HFFc6 (cell line): ENCODE measurements at places on chromosomes 6 and 20. TPM values are rescaled to one million over a fixed set of nuclear protein-coding genes. Genes with fewer than 3 reads are reported as not detected.

DNA sequence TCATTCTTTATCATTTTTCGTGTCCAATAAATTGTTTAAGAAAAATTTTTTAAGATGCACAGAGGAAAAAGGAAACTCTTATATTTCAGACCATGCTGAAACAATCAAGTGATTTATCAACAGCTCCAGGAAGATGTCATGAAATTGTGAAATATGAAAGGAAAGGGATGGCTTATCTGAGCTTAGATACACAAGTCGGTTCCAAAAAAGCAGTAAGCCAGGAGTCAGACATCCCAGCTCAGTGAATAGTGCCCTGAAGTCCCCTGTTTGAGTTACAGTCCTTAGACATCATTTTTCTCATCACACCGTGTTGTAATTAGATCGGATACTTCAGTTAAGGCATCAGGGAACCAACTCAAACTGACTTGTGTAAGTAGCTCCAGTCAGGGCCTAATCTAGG is 91.0 kb upstream of the SSTR4 start:
- H3K36me3 ChIP-seq: no peaks in the 10 kb centered on the region
- no peak overlapping the region for H3K4me3 ChIP-seq

DNA sequence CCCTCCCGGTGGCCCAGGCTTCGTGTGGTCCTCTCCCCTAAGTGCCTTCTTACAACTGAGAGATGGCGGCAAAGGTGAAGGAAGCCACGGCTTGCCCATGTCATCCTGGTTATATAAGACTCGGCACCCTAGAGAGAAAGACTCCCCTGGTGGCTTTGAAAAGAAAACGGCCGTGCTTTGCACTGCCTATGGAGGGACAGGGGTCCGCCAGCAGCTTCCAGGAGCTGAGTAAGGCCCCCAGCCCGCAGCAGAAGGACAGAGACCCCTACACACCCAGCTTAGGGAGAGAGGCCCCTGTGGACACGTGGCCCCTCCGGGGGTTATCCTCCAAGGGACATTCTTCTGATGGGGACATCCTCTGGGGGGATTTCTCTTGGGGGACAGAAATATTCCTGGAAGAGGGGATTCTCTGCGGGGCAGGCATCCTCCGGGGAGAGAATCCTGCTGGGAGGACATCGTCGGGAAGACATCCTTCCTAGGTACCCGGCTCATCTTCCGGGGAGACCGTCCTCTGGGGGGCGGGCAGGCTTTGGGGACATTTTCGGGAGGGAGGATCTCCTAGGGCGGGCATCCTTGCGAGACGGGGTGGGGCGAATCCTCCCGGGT is 511 bp upstream of the OGFR start:
- no peaks in the 10 kb centered on the region; the same call in none of the 2 replicates for H3K27me3 ChIP-seq
- peak overlapping the region; percentile 83 for H3K4me3 ChIP-seq
- H3K4me1 ChIP-seq: peaks cover 21% of the 10 kb centered on the region

DNA sequence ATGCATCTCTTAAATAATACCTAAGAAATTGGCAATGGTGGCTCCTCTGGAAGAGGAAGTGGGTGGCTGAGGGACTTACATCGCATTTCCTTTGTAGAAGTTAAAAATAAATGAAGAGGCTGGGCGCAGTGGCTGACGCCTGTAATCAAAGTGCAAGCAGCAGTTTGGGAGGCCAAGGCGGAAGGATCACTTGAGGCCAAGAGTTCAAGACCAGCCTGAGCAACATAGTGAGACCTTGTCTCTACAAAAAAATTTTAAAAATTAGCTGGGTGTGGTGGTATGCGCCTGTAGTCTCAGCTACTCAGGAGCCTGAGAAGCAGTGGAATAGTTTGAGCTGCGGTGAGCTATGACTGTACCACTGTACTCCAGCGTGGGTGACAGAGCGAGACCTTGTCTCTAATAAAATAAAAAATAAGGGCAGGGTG is 12.2 kb upstream of the NCOA3 start:
- H3K36me3 ChIP-seq: no peaks in the 10 kb centered on the region
- peaks cover 19% of the 10 kb centered on the region for H3K4me1 ChIP-seq
- no peaks in the 10 kb centered on the region for H3K27me3 ChIP-seq
- no peak overlapping the region for H3K27ac ChIP-seq
- DNase-seq: no peak

DNA sequence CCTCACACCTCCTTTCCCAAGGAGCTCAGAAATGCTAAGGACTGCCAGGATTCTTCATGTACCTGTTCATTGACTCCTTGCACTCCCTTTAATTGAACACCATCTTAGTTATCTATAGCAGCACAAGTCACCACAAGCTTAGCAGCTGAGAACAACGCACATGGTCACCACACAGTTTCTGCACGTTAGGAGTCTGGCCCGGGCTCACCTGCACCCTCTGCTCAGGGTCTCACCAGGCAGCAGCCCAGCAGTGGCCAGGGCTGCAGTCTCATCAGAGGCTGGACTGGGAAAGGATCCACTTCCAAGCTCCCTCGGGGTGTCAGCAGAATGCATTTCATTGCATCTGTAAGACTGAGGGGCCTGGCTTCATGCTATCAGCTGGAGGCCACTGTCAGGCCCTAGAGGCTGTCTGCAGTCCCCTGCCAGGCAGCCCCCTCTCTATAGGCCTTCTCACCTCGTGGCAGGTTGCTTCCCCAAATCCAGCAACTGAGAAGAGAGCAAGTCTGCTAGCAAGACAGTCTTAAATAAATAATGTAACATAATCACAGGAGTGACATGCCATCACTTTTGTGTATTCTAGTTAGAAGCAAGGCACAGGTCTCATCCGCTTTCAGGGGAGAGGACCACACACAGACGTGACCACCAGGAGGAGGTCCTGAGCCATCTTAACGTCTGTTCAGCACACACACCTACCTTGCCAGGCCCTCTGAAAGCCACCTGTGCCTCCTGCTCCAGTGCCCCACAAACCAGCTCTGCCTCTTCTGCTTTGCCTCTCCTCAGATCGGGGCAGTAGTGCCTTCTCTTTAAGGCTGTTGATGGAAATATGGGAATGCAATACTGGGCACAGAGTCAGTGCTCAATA is 165.2 kb upstream of the CST7 start:
- H3K4me1 ChIP-seq: peaks cover 18% of the 10 kb centered on the region
- H3K27me3 ChIP-seq: peaks cover 6% of the 10 kb centered on the region
- no peak for DNase-seq

DNA sequence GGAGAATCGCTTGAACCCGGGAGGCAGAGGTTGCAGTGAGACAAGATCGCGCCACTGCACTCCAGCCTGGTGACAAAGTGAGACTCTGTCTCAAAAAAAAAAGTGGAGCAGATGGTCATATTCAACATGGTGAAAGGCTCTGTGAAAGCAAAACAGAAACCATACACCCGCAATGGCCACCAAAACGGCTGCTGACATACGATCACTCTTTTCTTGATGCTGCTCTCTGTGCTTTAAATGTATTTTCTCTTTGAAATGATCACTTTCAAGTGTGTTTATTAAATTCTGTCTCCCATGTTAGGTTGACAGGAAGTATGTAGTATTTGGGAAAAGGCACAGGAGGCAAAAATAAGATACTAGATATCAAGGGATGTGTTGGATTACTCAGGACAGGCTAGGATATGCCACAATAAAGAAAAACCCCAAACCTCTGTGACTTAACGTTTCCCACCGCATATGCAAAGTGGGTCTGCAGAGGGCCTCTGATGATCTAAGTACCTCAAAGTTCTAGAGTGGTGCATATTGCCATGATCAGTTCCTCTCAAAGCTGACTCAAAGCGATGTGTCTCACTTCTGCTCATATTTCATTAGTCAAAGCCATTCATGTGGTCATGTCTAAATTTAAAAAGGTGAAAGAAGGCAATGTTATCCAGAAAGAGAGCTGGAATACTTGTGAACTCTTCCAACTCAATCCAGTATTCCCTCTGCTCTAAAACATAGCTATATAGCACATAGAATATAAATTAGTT is 155.1 kb upstream of the SOX4 start:
- no peak overlapping the region for H3K27ac ChIP-seq
- DNase-seq: no peak
- H3K4me1 ChIP-seq: no peaks in the 10 kb centered on the region
- no peaks in the 10 kb centered on the region for H3K36me3 ChIP-seq

DNA sequence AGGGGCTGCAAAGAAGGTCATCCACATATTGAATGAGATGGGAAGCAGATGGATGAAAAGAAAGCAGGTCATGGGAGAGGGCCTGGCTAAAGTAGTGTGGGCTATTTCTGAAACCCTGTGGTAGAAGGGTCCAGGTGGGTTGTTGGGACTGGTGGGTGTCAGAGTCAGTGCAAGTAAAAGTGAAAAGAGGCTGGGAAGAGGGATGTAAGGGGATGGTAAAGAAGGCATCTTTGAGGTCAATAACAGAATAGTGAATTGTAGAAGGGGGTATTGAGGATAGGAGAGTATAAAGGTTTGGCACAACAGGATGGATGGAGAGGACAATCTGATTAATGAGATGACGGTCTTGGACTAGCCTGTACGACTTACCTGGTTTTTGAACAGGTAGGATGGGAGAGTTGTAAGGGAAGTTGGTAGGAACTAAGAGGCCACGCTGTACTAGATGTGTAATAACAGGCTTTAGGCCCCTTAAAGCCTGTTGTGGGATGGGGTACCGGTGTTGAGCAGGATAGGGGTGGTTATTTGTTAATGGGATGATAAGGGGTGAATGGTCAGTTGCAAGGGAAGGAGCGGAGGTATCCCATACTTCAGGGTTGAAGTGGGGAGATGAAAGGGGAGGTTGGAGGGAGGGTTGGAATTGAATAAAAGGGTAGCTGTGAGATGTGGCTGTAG is 748.9 kb upstream of the ADGRB3 start:
- H3K36me3 ChIP-seq: no peaks in the 10 kb centered on the region; the same call in 1 of the 2 replicates
- H3K27ac ChIP-seq: no peak overlapping the region

- no peaks in the 10 kb centered on the region for H3K36me3 ChIP-seq
- no peaks in the 10 kb centered on the region; the same call in 1 of the 2 replicates for H3K27me3 ChIP-seq
- H3K27ac ChIP-seq: peak overlapping the region; percentile 27
- peaks cover 66% of the 10 kb centered on the region for H3K4me1 ChIP-seq
- no peak for DNase-seq
- H3K4me3 ChIP-seq: peak overlapping the region; percentile 81
These were observed 55.9 kb upstream of the TRAF3IP2 start for GRCh38 chr6:111661541-111662061.

GRCh38 chr6:169789944-169790927 is 38.8 kb downstream of the ERMARD start:
- peaks cover 7% of the 10 kb centered on the region; the same call in 1 of the 2 replicates for H3K27me3 ChIP-seq
- H3K27ac ChIP-seq: peak overlapping the region; percentile 70
- H3K36me3 ChIP-seq: no peaks in the 10 kb centered on the region
- peak overlapping the region; percentile 90 for H3K4me3 ChIP-seq

- H3K4me3 ChIP-seq: peak overlapping the region; percentile 84
- DNase-seq: no peak
- H3K36me3 ChIP-seq: no peaks in the 10 kb centered on the region
- H3K27me3 ChIP-seq: no peaks in the 10 kb centered on the region
These were observed 487.4 kb downstream of the TENT5A start for GRCh38 chr6:81265106-81265505.

DNA sequence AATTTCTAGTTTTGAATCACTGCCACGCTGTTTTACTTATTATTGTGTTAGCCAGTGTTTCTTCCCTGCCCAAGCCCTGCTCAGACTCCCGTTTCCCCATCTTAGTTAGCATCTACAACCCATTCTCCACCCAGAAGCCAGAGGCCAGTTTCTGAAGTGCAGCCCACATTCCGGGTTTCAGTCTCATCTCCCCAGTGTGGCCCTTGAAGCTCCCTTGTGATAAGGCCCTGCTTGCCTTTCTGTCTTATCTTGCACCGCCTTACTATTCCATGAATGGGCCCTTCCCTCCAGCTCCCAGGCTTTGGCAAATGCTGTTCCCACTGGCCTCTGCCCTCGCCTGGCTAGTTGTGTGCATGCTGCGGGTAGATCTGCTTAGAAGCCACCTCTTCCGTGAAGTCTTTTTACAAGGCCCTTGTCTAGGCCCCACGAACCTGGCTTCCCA is 41.1 kb downstream of the TOX2 start:
- peaks cover 83% of the 10 kb centered on the region for H3K4me1 ChIP-seq
- no peak for DNase-seq
- H3K27me3 ChIP-seq: no peaks in the 10 kb centered on the region; the same call in 1 of the 2 replicates

- no peaks in the 10 kb centered on the region for H3K27me3 ChIP-seq
- H3K27ac ChIP-seq: no peak overlapping the region
- H3K36me3 ChIP-seq: no peaks in the 10 kb centered on the region
- no peaks in the 10 kb centered on the region for H3K4me1 ChIP-seq
- H3K4me3 ChIP-seq: no peak overlapping the region
These were observed 219.9 kb downstream of the HDGFL1 start for GRCh38 chr6:22789315-22789714.

DNA sequence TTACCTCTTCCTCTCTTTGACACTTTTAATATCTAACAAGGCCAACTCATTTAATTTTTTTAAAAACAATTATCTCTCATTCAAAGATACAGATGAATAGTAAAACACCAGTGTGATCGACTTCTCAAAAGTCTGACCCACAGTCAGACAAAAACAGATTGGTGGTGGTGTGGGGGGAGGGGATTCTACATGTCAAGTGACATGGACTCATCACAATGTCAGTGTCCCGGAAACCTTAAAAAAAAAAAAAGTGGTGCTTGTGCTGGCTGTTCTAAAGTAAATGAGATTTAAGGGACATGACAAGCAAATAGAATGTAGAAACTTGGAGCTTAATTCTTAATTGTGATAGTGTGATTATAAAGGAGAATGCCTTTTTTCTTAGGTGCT is 16.3 kb upstream of the RFPL4B start:
- peak overlapping the region; percentile 90 for H3K27ac ChIP-seq
- H3K36me3 ChIP-seq: peaks cover 27% of the 10 kb centered on the region
- no peak for DNase-seq
- peak overlapping the region; percentile 73 for H3K4me3 ChIP-seq
- peaks cover 67% of the 10 kb centered on the region for H3K4me1 ChIP-seq
- H3K27me3 ChIP-seq: peaks cover 2% of the 10 kb centered on the region

GRCh38 chr6:72755752-72756151 is 133.9 kb downstream of the KCNQ5 start:
- peaks cover 5% of the 10 kb centered on the region; the same call in 1 of the 2 replicates for H3K36me3 ChIP-seq
- H3K4me1 ChIP-seq: peaks cover 63% of the 10 kb centered on the region
- no peaks in the 10 kb centered on the region; the same call in 1 of the 2 replicates for H3K27me3 ChIP-seq
- DNase-seq: no peak

- no peak overlapping the region for H3K27ac ChIP-seq
- H3K36me3 ChIP-seq: no peaks in the 10 kb centered on the region
- no peak overlapping the region for H3K4me3 ChIP-seq
- no peaks in the 10 kb centered on the region for H3K4me1 ChIP-seq
- DNase-seq: no peak
- peaks cover 6% of the 10 kb centered on the region for H3K27me3 ChIP-seq
These were observed 654.1 kb upstream of the NOX3 start for GRCh38 chr6:156109713-156110112.

GPLD1 gene
- 0.19 to 0.27 TPM (median 0.24 TPM) in 3 replicates for total RNA-seq

NDRG3 gene
- 32.8 and 38.0 TPM in 2 replicates for total RNA-seq

LKAAEAR1 gene
- not detected in 2 replicates for total RNA-seq

ALDH8A1 gene
- not detected in 3 replicates for total RNA-seq

OVOL2 gene
- total RNA-seq: not detected in 3 replicates
